Kidney capillary endothelial cell (primary cell): ENCODE measurements at places on chromosomes 6 and 20.

GRCh38 chr6:161135695-161136591 lies 137.9 kb downstream of the AGPAT4 start:
- no peak for DNase-seq

DNA sequence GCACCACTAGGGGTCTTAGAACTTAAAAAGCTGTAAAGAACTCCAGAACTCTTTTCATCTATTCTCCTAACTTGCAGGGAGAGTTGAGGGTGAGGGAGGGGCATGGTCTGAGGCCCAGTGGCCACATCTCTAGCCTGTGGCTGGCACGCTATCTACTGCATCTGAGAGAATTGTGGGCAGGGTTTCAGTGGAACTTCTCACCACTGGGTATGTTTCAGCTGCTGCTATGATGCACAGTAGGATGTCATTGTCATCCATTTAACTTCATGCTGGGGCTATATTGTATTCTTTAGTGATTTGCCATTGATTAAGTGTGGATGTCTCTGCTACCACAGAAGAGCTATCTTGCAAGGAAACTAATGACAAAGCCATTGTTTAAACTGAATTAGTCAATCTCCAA lies 4.5 kb downstream of the TMEM14A start:
- DNase-seq = no peak

DNA sequence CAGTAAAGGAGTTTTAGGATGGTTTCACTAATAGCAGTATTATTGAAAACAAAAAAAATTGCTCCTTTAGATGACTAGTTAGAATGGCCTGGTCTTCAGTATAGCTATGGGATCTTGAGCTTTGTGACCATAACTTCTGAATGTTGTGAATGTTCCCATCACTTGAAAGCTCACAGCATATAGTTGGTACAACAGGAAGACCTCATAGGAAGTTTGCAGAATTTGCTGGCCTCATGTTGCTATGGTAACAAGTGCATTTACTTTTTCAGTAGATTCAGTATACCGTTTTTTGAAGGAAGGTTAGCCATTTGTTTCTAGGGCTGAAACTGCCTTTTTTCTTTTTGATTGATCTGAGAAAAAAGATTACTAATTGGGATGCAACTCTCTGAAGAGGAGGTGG lies 8.3 kb downstream of the PHF3 start:
- DNase-seq = peak; percentile 16

- DNase-seq = no peak
Observed at GRCh38 chr6:24489881-24490280, 503 bp upstream of the GPLD1 start.

DNA sequence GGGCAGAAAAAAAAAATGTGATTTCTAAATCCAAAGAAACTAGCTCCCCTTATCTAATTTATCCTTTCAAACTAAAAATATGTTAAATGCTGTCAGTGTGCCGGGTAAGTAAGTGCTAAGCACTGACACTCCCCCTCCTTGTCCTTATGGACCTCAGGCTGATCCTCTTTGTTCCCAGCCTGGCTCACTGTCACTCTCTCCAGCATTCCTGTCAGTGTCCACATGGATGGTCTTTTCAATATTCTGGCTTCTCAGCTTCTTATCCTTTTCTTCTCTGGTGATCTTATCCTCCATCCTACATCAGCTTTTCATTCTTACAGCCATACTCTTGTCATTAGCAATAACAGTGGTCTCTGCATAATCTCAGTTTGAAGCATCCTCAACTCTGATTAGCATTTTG lies 55.0 kb downstream of the BCKDHB start:
- no peak for DNase-seq

GRCh38 chr20:60090631-60091030 lies 132.4 kb downstream of the CDH26 start:
- DNase-seq = no peak

DNA sequence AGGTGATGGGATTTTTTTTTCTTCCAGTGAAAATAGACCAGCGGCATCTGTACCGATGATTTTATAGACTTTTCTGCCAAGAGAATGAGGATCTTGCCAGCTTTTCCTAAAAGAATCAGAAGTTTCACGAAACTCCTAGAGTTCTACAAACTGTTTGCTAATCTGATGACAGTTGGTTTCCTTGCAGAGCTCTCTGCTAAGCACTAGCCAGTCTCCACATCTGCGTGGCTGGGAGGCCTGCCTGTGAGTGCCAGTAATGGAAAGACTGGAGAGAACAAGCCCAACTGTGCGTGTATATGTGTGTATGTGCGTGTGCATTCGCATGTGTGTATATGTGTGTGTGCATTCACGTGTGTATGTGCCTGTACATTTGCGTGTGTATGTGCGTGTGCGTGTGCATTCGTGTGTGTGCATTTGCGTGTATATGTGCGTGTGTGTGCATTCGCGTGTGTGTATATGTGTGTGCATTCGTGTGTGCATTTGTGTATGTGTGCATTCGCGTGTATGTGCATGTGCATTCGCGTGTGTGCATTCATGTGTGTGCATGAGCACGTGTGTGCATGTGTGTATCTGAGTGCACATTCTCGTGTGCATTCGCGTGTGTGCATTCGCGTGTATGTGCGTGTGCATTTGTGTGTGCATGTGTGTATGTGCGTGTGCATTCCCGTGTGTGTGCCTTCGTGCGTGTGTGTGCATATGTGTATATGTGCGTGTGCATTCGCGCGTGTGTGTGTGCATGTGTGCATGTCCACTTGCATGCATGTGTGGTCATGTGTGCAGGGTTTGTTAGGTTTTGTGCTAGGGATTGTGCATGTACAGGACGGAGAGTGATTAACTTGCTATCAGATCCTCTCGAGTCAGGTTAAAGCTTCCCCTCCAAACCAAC lies 379.4 kb downstream of the TAF4 start:
- no peak for DNase-seq

- DNase-seq = no peak
Observed at GRCh38 chr6:89120371-89120770, 2.5 kb upstream of the SRSF12 start.

GRCh38 chr20:1619861-1620444 lies at the start of gene SIRPB1:
Gene SIRPB1, minus strand, starts transcription at chr20:1620009. Its CDS starts 65 bp downstream, at chr20:1619944.
- no peak for DNase-seq

GRCh38 chr20:23526850-23527249 lies 35.9 kb downstream of the CST8 start:
- no peak for DNase-seq

DNA sequence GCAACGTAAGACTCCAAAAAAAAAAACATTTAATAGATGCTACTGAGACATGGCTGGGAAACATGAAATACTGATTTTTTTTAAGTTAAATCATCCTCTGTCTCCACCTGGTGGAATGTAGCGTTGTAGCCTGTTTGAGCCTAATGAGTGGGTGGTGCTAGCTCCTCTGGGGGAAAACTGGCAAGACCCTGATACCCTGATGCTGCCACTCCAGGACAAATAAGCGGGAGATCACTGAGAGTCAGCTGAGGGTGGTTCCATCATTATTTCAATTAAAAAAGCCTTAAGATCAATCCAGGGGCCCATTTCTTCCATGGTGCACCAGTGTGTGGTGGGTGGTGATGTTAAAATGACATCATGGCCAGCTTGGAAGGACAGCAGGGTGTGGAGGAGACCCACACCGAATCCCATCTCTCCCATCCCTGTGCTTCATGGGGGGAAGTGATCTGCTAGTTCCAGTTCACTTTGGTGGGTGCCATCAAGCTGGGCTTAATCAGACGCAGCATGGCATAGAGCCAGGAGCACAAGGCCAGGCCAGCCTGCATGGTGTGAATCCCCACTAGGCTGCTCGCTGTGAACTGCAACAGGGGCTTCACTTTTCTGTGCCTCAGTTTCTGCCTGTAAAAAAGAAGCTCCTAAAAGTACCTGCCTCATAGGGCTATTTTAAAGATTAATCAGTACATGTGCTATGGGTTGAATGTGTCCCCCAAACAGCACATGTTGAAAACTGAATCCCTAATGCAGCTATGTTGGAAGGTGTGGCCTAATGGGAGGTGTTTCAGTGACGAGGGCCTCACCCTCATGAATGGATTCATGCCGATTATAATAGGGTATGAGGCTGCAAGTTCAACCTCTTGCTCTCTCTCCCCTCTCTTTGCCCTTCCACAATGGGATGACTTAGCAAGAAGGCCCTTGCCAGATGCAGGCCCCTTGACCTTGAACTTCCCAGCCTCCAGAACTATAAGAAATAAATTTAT lies 13.0 kb upstream of the MRPS10 start:
- no peak for DNase-seq

DNA sequence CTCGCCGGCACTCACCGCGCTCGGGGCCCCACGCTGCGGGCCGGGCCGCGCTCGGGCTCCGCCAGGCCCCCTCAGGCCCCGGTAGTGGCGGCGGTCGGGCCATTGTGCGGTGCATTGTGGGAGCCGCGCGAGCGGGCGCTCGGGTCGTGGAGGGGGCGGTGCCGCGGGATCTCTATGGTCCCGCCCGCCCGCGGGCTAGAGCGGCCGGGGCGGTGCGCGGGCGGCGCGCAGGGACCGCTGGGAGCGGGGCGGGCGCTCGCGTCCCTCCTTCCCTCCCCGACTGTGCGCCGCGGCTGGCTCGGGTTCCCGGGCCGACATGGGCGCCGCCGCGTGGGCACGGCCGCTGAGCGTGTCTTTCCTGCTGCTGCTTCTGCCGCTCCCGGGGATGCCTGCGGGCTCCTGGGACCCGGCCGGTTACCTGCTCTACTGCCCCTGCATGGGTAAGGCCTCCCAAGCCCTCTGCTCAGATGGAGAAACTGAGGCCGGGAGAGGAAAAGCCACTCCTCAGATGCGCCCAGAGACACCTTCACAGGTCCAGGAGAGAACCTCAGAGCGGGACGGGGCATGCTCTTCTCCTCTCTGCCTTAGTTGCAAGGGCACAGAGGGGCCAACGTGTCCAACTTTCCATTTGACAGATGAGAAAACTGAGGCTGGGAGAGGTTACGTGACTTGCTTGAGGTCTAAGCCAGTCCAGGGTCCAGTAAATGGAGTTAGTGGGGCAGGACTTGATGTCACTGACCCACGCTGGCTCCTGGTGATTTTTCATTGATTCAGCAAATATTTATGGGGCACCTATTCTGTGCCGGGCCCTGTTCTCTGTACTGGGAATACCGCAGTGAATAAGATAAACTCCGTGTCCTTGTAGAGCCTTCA lies at the start of the genes PLAGL2 and POFUT1:
TSS of gene PLAGL2 (minus strand) at position 118 of the 873 bp plus-strand sequence. CDS start 5,565 bp downstream, outside the sequence.
TSS of gene POFUT1 (plus strand) at position 255 of the 873 bp plus-strand sequence. CDS start at position 317, 62 bp downstream.
- DNase-seq = peak; percentile 79

GRCh38 chr20:36152261-36152660 lies 2.3 kb upstream of the EPB41L1 start:
- no peak for DNase-seq

DNA sequence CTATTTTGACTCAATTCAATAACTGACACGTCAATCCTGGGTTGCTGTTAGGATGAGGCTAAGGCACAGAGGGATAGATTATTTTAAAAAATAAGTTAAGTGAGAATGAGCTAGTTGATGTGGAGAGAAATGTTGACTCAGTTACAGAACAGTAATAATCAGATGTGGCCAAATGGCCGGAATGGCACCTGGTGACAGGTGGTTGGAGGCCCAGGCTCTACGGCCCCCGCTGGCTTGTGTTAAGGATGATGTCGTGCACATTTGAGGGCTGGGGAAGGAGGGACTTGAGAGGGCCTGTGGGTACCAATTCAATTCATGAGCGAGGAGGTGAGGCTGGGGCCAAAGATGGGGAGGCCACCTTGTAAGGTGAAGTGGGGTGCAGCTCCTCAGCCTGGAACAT lies 31.7 kb downstream of the APCDD1L start:
- no peak for DNase-seq

DNA sequence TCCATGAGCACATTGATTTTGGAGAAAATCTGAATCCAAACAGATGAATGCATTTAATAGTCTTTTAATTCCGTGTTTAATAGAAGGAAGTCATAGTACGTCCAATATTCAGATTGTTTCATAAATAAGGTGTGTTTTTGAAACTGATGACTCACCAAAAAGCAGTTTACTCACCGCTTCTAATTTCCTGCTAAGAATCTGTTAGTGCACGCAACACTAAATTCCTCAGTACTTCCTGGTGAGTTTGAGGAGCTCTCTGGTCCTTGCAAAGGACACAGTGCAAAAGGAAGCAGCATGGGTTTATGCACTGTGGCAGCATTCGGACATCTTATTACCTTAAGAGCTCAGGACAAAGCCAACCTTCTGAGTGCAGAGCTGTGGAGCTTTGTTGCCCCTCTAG lies 2.3 kb upstream of the ADGRF1 start:
- peak; percentile 96 for DNase-seq

- DNase-seq = no peak
Observed at GRCh38 chr20:37687478-37687805, 6.4 kb upstream of the CTNNBL1 start.

DNA sequence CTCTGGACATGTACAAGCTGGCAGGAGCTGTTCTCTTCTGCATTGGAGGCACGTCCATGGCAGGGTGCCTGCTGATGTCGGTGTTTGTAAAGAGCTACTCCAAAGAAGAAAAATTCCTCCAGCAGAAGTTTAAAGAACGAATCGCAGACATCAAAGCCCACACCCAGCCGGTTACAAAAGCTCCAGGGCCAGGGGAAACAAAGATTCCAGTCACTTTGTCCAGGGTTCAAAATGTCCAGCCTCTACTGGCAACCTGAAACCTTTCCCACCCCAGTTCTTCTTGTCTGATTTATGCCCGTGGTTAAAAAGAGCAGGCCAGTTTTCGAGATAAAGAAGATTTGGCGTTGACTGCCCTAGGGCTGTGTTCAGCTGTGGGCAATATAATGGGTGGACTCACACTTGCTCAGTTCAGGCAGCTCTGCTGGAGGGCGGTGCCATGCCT lies 19.7 kb downstream of the NRSN1 start:
- DNase-seq = no peak

DNA sequence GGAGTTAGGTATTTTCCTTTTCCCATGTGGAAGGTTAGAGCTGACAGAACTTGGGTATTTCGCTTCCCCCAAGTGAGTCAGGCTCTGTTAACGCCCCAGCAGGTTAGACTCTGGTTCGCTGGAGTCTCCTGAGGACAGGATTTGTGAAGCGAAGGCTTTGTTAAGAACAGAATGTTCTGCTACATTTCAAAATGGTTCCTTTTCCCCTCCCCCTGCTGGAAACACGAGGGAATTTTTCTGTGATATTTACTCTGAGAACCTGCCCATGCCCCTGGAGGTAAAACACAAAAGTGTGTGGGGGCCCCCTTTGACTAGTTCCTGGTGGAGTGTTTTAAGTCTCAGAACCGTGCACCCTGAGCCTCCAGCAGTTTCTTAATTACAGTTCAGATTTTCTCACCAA lies 731.4 kb upstream of the CITED2 start:
- DNase-seq = no peak

- no peak for DNase-seq
Observed at GRCh38 chr6:25122622-25123237, 156.4 kb upstream of the CARMIL1 start.
